GM03348 (cell line): ENCODE measurements at places on chromosomes 11 and 22.

DNA sequence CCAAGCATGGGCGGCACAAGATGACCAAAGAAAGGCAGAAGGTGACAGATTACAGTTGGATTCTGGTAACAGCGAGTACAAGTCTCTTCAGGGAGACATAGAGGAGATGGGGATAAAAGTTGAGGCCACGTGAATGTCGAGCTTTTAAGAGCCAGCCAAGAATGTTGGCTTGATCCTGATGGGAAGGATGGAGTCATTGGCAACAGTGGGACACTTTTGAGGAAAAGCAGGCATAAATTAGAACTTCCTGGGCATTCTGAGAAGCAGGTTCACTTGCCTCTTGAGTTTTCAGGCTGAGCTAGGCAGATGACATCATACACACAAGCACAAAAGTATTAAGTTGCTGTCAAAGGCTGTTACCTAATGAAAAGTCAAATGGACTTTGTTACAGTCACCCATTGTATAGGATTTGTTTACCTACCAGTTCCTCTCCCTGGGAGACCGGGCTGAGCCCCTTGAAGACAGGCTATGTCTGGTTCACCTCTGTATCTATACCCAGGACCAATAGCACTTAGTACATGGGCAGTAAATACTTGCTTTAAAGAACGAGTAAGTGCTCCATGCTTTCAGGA is 41.1 kb downstream of the TNRC6B start:
- DNase-seq: no peak

DNA sequence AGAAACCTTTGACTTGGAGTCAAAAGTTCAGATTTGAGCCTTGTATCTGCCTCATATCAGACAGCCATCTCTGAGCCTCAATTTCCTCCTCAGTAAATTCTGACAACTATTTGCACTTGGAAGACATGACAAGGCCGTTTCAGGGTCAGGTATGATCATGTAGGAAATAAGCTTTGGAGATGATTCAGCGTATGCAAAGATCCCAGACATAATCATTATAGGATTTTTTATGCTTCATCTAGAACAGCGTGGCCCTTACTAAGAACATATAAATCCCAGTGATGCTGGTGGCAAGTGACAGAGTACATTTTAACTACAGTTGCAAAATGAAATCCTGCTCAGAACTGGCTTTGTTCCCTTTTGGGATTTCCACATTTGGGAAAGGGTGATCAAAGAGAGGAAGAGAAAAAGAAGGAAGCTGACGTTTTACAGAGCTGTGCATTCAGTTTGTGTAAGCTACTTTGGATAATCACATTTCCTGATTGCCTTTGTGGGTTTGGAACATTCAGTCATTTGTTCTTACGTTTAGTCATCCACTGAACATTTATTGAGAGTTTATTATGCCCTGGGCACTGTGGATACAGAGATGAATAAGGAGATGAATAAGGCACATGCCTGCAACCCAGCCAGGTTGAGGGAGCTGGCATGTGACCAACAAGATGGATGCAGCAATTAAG is 81.9 kb upstream of the HEPHL1 start:
- no peak for DNase-seq

DNA sequence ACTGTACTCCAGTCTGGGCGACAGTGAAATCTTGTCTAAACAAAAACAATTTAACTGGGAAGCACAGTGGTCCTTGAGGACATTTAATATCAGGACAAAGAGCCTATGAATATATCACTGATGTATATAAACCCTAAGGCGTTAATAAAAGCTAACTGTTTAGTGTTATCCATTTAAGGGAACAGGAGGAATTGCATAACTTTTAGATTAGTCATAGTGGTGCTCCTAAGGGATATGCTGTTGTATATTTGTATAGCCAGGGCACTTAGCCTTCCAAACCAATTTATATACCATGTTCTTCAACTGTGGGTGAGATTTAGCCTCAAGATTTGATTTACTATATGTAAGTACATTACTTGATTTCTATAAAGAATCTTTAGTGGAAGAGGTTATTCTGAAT is 3.0 kb upstream of the CHEK1 start:
- peak; percentile 40 for DNase-seq

DNA sequence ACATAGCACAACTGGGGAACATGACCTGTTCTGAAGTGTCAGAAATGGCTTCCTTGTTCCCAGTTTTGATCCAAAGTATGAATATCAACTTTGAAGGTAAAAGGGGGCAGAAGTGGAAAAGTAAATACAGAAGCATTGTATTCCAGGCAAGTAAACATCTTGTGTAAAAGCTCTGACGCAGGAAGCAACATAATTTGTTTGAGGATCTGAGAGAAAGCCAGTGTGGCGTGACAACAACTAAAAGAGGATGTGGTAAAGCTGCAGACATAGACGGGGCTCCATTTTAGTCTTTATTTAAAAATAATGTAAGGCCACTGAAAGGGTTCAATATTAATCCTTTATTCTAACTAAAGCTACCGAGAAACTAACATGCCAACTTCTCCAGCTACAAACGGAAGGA is 310.2 kb downstream of the DLG2 start:
- DNase-seq: no peak

GRCh38 chr22:36795633-36796032 is 19.7 kb upstream of the IFT27 start:
- DNase-seq: no peak

- DNase-seq: no peak
These were observed 456.8 kb downstream of the MIAT start for GRCh38 chr22:27114186-27114585.

DNA sequence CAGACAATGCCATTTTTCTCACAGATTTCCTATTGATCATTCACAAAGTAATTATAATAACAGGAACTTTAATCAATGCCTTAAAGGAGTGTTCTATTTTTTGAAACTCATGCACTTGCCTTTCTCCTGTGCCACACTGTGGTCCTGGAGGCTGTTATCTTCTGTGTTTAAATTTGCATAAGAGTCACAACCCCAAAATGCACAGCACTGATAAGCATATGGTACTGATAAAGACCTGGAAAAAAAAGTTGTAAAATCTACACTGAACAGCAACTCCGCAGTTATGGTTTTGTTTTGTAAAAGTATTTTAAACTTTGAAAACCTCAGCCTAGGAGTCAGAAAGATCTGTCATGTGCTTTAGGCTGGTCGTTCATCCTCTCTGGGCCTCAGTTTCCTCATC is 9.1 kb upstream of the CCDC34 start:
- no peak for DNase-seq

GRCh38 chr22:48357196-48357595 is 1470.5 kb downstream of the BRD1 start:
- DNase-seq: no peak

GRCh38 chr11:16874275-16874975 is 136.0 kb downstream of the C11orf58 start:
- DNase-seq: no peak

DNA sequence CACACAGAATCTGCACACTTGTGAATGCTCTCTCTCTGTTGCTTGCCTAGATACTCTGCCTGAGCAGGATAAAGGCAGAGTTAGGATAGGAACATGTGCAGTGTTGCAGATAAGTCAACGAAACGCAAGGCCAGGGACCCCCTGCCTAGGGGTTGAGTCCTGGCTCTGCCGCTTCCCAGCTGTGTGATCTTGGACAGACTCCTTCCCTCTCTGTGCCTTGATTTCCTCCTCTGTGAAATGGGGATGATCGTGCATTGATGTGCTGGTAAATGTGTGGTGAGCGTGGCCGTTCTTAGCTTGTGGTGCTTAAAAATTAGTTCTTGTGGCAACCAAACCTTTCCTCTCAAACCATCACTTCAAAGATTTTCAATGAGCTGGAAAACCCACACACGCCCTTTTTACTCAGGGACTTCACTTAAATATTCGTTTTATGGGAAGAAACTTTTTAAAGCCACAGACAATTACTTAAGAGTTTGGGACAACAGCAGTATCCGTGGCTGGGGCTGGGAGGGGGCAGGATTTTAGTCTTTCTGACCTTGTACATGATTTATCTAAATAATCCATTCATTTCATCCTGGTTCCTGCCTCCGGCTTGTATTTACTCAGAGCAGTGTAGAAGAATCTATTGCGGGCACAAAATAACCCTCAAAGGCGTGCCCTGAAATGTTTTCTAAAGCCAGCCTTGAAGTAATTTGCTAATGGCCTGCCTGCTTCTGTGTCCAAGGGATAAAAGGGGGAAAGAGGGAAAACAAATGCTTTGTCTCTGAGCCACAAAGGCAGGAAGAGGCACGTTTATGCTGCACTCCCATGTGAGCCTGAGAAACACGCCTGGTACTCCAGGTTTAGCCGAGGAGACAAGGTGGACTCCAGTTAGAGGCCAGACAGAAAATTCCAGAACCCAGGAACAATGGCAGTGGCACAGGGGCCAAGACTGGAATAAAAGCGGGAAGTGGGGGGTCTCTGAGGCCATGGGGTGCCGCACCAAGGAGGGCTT is 85.0 kb upstream of the CRYBB3 start:
- no peak for DNase-seq

DNA sequence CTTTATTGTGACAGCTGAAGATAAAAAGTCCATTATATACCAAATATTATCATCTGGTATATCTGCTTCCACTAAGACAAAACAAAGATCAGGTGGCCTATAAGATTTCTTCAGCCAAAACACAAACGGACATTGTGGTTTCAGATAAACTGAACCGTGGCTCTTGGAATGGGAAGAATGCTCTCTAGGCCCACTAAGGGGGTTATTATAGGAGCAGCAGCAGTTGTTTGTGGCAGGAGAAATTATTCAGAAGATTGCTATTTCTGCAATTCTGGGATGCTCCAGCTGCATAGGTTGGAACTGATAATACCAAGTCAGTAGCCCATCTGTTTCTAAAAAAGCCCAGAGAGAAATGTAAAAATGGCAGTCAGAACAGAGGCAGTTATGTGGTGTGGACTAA is 145.3 kb downstream of the NCAM1 start:
- DNase-seq: peak; percentile 67

DNA sequence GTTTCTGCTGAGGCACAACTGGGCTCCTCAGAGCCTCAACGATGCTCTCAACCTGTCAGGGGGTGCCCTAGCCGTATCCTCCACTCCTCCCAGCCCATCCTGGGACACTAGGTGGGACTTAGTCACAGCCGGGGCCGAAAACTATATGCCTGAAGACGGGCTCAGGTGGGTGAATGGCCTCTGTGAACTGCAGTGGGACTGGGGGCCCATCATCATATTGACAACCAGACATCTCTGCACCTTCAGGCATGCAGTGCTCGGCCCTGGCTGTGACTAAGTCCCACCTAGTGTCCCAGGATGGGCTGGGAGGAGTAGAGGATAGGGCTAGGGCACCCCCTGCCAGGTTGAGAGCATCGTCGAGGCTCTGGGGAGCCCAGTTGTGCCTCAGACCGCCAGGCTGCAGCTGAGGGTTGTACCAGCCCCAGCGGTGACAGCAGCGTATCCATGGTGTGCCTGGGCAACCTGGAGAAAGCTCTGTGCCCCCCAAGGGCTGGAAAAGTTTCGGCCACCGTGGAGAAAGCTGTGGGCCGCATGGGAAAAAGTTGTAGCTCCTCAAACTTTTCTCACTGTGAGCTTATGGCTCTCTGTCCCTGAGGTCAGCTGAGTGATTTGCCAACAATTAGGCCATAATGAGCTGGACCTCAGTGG is 88.9 kb downstream of the RRM1 start:
- DNase-seq: no peak

- no peak for DNase-seq
These were observed 48.0 kb downstream of the MYO7A start for GRCh38 chr11:77175869-77176539.

DNA sequence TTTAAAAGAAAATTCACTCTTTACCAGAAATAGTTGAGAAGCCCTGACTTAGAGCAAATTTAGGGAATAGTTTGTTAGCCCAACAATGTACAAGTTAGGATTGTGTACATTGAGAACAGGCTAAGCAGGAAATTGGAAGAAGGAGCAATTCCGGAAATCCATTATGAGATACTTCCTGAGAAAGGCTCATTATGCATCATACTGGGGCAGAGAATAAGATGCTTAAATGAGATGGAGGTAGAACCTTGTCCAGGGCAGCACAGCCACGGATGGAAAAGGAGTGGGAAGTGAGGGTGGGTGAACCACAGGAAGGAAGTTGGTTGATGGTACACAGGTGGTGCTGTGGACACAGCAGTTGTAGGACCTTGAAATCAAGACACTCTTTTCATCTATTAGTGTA is 180.2 kb downstream of the PGR start:
- no peak for DNase-seq

DNA sequence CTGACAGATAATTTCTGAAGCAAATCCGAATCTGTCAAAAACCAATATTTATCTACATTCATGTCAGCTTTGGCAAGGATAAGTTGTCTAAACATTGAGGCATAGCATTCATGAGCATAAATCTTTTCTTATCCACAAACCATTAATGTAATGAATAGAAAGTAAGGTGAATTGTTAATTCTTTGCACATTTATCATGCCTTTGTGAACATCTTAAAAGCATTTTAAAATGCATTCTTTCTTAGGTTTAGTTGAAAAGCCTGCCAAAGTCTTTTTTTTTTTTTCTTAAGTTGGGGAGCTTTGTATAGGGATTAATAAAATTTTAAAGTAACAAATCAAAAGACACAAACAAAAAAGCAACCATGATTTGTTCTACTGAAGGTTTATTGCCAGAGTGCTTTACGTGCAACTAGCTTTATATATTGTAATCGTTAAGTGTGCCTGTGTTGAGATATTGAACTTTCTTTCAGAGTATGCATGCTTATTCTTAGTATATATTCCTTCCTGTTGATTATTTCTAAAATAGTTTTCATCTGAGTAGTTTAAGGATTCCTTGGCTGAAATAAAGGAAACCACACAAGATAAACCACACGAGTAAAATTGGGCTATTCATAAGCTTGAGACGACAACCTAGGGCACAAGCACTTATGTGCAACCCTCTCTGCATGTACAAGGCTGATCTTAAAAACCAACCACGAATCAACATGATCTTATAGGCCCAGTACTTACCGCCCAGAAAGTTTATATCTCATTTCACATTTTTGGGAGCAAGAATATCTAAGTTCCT is 1110.9 kb upstream of the CNTN5 start:
- peak; percentile 23 for DNase-seq

DNA sequence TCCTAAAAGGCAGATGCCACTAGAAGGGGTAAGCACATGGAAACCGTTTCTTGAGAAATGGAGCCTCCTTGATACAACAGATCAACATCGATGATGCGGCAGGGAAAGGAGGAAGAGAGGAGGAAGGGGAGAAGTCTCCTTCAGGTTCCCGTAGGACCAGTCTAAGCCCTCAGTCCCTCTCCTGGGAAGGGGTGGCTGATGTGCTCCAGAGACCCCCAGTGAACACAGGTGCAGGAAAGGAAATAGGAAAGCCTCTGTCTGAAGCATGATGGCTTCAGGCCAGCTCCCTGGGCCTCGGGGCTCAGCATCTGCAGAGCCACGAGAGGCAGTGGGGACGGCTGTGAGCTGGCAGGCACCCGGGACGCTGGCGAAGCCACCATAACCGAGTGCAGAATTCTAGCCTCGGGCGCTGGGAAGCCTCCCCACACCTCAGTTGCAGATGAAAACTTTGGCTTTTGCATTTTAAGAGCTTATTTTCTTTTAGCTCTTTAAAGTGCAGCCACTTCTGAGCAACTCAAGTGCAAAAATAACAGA is 1.8 kb downstream of the SPATA19 start:
- DNase-seq: no peak

- DNase-seq: no peak
These were observed 5.3 kb upstream of the KLHDC7B start for GRCh38 chr22:50540381-50540780.
